ENCODE measurements at places on chromosomes 12 and 14. TPM values are rescaled to one million over a fixed set of nuclear protein-coding genes. Genes with fewer than 3 reads are reported as not detected.

GRCh38 chr14:99891900-99892299 is 98.7 kb downstream of the EML1 start:
- no peak for DNase-seq

DNA sequence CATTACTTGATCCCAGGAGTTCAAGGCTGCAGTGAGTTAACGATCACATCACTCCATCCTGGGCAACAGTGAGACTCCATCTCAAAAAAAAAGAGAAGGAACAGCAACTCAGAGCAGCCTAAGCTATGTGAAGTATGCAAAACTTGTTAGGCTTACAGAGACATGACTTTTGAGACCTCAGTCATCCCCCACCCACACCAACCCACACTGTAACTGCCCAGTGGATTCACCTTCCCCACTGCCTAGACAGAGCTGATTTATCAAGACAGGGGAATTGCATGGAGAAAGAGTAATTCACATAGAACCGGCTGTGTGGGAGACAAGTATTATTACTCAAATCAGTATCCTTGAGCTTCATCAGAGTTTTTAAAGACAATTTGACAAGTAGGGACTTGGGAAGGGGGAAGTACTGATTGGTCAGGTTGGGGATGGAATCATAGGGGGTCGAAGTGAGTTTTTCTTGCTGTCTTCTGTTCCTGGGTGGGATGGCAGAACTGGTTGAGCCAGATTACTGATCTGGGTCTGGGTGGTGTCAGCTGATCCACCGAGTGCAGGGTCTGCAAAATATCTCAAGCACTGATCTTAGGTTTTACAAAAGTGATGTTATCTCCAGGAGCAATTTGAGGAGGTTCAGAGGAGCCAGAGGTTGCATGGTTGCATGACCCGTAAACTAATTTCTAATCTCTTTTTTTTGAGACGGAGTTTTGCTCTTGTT is 6.2 kb upstream of the WDR89 start:
- no peak for DNase-seq

- DNase-seq = no peak
These were observed 21.1 kb downstream of the BEGAIN start for GRCh38 chr14:100566119-100566518.

- DNase-seq = no peak
These were observed 131.0 kb upstream of the NCOR2 start for GRCh38 chr12:124698211-124698997.

- peak; percentile 83 for DNase-seq
These were observed at the start of gene SVOP for GRCh38 chr12:109020796-109021380. TSS of gene SVOP (minus strand) at chr12:109021068. CDS start at chr12:109020868, 200 bp downstream.

GRCh38 chr12:3277306-3277943 is 200.2 kb downstream of the TSPAN9 start:
- no peak for DNase-seq

DNA sequence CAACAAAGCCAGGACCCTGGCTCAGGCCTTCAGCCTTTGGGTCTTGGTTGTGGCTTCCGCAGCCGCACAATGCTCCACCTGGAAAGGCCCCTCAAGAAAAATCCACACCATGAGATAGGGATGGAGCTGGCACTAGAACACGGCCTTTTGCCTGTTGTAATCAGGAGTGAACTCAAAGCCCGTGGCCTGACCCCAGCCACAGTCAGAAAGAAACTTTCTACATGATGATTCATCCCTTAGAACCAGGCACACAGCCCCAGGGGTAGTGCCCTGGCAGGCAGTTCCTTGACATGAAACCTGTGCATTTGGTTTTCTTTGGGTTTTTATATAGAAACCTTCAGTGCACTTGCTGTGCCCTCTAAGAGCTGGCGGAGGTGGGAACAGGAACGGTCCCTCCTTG is 5.1 kb downstream of the CLMN start:
- no peak for DNase-seq

DNA sequence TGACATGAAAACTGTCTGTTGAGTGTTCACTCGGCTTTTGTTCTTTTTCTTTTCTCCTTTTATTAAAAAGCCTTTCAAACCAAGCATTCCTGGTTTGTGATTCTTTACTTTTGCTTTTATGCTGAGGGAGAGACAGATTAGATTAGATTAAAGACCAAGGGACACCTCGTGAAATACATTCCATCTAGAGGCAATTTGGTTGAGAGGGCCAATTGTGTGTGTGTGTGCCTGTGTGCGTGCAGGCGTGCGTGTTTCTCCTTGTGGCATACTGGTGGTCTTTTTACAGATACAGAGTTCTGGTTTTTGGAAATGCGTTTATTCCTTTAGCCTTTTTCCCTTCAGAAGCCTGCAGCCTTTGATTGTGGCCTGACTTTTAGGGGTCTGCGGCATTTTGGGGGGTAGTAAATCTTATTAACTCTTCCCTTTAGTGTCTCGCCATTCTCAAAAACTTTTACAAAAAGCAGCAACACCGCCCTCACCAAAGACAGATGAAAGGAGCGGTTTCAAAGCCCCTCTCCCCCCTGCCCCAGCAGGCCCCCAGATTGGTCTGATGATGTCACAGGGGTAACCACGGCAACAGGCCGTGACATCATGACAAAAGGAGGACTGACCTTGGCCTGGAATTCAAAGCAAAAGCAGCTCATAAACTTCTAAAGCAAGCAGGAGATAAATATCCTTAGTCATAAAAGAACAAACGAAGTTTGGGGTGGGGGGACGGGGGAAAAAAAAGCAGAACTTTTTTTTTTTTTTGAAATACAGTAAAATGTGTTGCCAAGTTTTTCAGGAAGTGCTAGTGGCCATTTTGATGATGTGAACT is 84.1 kb upstream of the TBX3 start:
- no peak for DNase-seq

DNA sequence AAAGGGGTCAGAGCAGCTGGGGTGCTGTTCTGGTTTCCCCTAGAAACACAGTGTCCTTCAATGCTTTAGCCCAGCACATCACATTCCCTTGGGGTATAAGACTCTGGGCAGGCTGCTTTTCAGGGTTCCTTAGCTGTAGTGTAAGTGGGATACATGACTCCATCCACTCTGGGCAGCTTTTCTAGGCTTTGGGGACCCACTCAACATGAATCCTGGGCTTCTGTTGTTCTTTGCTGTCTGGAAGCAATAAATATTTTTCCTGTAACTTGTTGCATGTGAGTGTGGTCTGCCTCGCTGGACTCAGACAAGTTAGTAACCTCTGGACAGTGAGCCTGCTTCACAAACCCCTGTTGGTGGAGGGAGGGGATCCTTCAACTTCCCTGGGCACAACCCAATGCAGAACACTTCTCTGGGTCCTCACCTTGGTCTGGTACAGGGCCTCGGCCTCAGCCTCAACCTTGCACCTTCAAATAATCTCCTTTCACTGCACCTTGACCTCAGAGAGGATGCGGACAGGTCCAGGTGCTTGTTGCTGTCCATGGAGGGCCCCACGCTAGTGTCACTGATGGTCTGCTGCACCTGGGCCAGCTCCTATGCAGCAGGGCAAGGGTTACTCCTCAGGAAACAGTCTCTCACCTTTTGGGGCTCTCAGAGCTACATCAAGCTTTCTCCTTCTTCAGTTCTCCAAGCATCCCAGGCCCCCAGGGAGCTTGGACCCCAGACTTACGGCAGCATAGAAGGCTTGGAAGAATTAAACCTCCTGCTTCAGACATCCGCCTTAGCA is 13.5 kb upstream of the KRT73 start:
- no peak for DNase-seq

GRCh38 chr12:104702565-104703139 is 245.9 kb downstream of the CHST11 start:
- peak; percentile 59 for DNase-seq

GRCh38 chr12:125187780-125188741 is 122.8 kb downstream of the AACS start:
- no peak for DNase-seq

HPD gene
- 0.88 TPM for total RNA-seq

CNIH1 gene
- total RNA-seq = 108 TPM

TAS2R30 gene
- total RNA-seq = 0.60 TPM

ESPL1 gene
- 0.66 TPM for total RNA-seq

TPPP2 gene
- total RNA-seq = 3.2 TPM

All from heart right ventricle (tissue), 16 donors.